ENCODE measurements at places on chromosomes 2 and 18.

GRCh38 chr2:48566592-48567310 is 36.8 kb downstream of the STON1 start:
- peak; percentile 56 for DNase-seq

DNA sequence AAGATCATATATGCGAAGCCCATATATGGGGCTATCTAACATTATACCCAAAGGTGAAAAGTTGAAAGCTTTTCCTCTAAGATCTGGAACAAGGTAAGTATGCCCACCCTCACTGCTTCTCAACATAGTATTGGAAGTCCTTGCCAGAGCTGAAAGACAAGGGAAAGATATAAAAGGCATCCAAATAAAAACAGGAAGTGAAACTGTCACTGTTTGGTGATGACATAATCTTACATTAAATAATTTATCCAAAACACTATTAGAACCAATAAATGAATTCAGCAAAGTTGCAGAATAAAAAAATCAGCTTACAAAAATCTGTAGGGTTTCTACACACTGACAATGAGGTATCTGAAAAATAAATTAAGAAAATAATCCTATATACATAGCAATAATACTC is 205.8 kb downstream of the INSIG2 start:
- DNase-seq = no peak

DNA sequence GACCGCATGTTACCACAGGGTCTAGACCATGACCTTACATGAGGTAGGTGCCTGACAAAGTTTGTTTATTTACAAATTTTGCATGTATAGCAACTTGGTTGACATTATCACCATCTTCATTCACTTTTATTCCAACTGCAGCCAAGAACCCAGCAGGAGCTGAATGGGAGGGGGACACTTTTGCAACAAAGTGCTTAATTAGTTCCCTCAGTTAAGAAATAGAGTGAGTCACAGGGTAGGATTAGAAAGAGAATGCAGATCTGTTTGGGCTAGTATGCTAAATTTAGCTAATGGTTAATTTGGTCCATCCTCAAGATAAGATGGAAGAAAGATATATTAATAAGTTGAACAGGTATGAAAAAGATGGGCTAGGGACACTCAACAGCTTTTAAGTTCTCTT is 678.9 kb downstream of the ARHGAP15 start:
- DNase-seq = no peak

GRCh38 chr18:76431437-76432273 is 63.4 kb downstream of the ZNF516 start:
- DNase-seq = no peak

DNA sequence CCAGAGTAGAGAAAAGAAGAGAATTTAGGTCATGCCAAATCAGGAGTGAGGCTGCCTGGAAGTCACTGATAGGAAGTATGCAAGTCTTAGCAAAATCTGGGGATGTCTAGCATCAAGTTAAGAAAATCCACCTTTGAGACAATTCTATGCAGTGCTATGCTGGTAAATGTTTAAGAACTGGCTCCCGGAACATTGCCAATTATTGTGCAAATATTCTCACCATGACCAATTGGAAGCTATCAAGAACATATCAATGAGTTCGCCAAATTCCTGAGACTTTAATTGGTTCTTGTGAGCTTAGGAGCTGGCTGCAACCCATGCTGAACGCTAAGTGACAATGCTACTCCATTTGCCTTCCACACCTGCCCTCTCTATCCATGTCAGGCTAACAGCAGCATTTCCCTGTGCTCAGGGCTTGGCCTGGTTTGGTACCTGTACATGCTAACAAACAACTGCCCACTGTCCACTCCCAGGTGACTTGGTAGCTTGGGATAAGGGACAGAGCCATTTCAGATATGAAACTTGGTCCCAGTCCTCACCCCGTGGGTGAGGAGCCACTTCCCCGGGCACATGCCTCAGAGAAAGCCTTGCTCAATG is 172.9 kb upstream of the KLHL29 start:
- DNase-seq = no peak

DNA sequence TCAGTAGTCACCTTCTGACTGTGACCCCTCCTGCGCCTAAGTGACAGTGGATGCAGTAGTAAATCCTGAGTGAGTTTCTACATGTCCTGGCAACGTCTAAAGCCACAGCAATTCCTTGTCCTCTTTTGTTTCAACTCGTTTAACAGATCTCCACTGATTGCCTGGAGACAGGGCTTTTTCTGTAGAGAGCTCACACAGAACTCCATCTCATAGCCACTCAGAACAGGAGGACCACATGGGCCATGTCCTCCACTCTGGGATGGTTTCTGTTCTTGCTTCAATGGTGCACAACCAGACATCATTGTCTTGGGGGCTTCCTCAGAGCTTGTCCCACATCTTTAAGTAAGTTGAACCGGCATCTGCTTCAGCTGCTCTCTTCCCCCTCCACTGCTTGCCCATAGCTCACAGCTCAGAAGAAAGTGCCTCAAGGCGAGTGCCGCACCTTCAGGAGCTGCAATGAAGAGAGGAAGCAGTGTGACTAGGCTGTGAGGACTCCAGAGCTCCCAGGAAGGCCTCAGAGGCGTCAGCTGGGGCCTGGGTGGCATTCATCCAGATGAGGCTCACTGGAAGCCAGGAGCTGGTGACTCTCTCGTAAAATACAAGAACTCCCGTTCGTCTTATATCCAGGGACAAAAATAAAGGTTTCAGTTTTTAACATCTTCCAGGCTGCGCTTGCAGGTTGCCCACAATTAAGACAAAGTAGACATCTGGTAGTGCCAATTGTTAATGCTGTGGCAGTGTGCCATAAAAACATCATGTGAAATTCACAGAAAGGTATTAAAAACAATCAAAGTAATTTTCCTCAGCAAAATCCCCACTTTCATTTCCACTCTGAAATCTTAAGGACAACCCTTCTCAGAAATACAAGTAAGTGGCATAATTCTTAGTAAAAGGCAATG is 37.3 kb downstream of the ST3GAL5 start:
- DNase-seq = peak; percentile 7

- no peak for DNase-seq
These were observed 38.8 kb downstream of the ZNF519 start for GRCh38 chr18:14093307-14093915.

DNA sequence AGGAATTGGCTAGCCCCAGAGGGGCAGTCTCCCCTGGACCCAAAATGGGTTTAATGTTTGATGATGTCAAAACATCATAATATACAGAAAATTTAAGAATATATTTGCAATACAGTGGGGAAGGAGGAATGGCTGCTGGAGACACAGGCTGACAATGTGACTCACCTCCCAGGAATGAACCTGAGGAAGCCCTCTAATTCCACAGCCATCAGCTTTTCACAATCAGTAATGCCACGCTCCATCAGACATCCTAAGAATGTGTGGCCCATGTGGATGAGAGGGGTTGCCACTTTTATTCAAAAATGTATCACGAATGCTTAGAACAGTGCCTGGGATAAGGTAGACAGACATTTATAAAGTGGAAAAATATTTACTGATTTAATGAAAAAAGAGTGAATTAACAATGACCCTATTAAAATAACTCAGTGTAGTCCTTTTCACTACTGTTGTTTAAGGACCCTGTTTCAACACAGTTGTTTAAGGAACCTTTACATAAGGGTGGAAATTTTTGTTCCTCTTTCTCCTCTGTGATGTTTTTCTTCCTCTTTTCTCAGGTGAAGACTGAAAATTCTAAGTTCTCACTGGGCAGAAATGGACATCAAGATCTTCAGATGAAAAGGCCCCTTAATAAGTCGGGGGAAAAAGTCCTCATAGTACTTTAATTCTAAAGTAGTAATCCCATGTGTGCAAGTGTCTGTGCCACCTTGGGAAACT is 17.5 kb upstream of the TMEM163 start:
- peak; percentile 73 for DNase-seq

- DNase-seq = no peak
These were observed 342.8 kb downstream of the DYSF start for GRCh38 chr2:71796174-71796593.

GRCh38 chr2:174569678-174570077 is 27.9 kb downstream of the WIPF1 start:
- DNase-seq = no peak

DNA sequence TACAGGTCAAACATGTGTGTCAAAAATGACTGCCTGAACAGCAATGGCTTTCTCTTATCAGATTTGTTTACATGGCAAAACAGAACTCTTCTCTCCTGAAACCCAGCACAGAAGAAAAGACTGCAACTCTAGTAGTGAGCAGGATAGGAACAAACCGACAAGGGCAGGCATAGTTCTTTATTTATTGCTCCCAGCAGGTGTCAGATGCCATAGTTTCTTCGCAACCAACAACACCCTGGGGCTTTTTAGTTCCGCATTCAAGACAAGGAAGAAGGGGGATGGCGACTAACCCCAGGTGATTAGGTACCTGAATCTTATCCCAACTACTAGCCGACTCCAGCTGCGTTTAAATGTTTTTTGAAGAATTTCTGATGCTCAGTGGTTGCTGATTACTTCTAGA is 367.5 kb upstream of the FIGN start:
- no peak for DNase-seq

DNA sequence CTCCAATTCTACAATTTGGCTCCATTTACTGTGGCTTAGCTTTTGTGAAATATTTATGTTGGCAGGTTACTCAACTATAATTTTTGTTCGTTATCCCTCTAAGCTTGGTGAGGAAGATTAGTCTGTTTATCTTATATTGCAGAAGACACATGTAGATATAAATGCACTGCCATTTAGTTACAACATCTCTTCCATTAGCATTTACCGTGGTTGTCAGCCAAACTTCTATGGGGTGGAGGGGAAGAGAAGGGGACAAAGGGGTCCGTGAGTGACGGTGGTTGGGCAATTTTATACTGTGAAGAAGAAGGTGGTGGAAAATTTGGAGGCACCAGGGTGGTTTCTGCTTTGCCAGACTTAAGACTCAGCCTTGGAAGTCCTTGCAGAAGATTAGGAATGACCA is 117.6 kb upstream of the CXCR4 start:
- DNase-seq = peak; percentile 9

GRCh38 chr2:237234268-237234667 is 148.6 kb downstream of the COPS8 start:
- no peak for DNase-seq
